Stimulated activated CD4-positive, alpha-beta T cell treated with anti-CD3 and anti-CD28 coated beads, Interleukin-2, amount 100 ng/mL, for 4 hours (primary cell): ENCODE measurements at places on chromosomes 5 and 9.

DNA sequence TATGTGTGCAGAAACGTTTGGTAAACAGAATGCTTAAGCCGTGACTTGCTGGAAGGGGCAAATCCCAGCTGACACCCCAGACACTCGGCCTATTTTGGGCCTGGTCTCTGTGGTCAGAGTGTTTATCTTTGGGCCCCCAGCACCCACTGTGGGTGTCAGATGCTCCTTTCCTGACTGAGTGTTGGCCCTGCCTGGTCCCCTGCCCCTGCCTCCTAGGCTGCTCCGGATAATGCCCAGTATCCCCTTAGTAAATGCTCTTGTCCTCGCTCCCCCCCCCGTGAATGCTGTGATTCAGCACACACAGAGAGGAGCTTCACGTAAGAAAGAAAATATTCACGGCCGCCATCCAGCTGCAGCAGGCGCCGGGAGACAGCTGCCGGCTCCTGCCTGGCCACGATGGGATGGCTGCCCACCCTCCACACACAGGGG, 11.3 kb upstream of the ANGPTL2 start:
- DNase-seq: no peak

GRCh38 chr9:133277467-133277866, 2.5 kb upstream of the ABO start:
- DNase-seq: no peak

DNA sequence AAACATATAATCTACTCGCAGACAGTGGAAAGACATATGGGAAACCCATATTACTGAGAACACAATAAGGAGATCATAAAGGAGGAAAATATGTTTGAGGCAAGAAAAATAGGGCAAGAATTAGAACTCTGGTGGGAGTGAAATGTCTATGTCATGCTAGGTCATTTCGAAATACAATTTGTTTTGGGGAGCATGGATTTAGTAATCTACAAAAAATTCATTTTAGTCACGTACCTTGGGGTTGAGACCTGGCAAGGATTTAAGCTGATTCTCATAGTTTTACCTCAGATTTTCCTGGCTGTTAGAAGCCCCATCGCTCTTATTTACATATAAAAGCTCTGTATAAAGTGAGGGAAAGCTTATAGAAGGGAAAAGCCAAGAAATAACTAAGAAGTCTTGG, 11.5 kb upstream of the CSNK1G3 start:
- no peak for DNase-seq

- DNase-seq: no peak
These were observed 7.2 kb upstream of the DNAJB5 start for GRCh38 chr9:34982361-34982760.

- DNase-seq: no peak
These were observed 1628.7 kb downstream of the MAT2B start for GRCh38 chr5:165134155-165134554.

- DNase-seq: no peak
These were observed 28.4 kb downstream of the RASEF start for GRCh38 chr9:83034587-83034986.

DNA sequence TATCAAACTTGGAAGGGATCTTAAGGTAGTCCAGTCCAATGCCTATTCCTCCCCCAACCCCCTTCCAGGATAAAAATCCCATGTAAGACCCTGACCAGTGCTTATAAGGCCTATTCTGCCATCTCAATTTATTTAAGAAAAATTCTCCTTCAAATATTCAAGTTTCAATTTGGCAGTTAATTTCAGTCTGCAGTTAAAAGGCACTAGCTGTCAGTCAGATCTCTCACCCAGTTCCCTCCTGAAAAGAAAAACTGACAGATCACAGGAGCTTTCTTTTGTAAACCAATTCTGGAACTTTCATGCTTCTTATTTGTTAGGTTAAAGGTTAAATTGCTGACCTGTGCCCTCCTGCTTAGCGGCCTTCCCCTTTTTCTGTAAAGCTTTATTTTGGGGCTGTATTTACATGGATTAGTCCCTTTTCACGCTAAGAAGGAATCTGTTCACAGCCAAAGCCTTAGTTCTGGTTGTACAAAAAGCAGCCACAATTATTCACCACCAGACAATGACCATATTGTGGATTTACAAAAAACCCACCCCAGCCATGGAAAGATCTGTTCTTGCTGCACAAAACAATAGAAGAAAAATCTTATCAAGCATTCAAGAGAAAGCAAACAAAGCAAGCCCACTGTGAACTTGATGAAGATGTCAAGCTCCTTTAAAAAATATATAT, 68.7 kb downstream of the DENND1A start:
- no peak for DNase-seq

- no peak for DNase-seq
These were observed 57.1 kb upstream of the PPP1R26 start for GRCh38 chr9:135422341-135422944.

GRCh38 chr9:137217276-137218211, 4.5 kb downstream of the RNF208 start:
- no peak for DNase-seq

DNA sequence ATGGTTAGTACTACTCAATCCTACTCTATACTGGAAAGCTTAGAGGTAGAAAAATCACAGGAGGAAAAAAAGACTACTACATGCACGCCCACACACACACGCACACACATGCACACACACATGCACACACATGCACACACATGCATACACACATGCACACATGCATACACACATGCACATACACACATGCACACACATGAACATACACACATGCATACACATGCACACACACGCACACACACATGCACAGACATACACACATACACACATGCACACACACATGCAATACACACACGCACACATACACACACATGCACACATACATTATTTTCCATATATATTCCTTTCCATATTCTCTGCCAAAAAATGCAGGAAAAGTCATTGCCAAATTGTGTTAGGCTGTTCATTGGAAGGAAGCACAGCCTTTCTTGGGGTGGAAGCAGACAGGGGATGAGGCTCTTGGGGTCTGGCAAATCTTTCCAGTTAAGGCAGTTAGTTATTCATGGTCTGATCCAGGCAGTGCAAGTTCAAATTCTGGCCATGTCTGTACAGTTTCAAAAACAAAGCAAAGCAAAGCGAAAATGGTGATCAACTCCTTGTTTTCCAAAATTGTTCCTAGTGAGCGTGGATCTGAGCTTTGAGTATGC, 187.9 kb upstream of the EGFLAM start:
- DNase-seq: no peak

DNA sequence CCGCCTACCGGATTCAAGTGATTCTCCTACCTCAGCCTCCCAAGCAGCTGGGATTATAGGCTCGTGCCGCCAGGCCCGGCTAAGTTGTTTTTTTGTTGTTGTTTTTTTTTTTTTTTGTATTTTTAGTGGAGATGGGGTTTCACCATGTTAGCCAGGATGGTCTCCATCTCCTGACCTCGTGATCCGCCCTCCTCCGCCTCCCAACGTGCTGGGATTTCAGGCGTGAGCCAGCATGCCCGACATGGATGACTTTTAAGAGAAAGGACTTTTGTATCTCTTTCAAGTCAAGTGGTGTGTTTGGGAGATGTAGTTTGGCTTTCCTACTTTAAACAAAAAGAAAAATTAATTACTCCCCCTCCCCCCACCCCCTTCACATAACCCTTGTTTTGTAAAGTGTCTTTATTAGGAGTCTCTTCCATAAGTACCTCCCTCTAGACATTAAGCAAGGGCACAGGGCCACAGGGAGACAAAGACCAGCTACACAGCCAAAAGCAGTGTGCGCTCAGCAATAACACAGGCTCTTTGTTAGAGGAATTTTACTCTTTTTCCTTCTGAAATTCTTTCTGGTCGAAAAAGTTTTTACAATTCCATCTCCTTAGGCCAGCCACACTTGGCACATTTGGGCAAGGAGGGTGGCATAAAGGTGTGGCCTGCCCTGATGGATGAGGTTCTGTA, 31.2 kb downstream of the JAKMIP2 start:
- no peak for DNase-seq

DNA sequence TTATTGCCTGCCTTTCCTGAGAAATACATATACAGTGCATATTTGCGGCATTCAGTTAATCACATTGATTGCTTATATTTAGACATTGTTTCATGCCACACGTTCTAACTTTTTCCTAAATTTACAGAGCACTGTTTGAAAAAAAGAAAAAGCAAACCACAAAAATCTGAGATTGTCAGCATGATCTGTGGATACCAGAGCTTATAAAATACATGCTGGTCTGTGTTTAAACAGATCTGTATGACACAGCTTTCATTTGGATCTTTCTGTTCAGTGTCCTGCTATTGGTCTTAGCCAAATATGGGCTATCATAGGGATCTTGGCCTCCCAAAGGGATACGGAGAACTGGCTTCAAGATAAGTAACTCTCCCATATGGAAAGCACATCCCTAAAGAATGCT, 20.2 kb downstream of the ALDH1A1 start:
- no peak for DNase-seq

- no peak for DNase-seq
These were observed 947 bp upstream of the MARCHF3 start for GRCh38 chr5:127031147-127031862.

DNA sequence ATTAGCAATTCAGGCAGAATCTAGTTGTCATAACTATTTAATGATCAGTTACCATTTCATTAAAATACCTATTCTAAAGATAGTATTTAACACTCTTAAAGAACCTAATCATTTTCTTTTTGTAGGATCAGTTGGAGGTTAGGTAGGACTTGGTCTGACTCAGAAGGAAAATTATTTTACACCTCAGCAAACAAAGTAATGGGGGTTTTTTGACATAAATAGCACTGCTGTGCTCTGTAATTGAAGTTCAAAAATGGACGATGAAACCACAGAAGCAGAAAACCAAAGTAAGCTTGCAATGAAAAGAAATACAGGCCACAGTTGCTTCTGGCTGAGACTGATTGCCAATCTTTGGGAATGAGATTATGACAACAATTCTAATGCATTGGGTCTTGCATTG, 187.0 kb upstream of the TRPM3 start:
- DNase-seq: no peak

DNA sequence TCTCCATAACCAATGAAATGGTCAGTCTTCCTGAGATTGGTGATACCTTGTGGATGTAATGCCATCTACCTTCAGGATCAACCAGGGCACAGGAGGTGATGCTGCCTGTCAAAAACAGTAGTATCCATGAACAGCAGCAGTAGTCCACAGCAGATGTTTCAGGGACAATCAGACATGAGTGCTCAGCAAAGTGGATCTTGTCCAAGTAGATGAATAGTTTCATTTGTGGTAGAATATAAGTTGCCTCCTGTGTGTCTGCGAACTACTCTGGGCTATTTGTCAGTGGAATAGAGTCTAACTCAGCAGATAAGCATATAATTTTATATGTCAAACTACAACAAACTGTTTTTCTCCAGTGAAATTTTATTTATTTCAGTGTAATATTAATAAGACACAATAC, 1860.1 kb upstream of the ACO1 start:
- no peak for DNase-seq

DNA sequence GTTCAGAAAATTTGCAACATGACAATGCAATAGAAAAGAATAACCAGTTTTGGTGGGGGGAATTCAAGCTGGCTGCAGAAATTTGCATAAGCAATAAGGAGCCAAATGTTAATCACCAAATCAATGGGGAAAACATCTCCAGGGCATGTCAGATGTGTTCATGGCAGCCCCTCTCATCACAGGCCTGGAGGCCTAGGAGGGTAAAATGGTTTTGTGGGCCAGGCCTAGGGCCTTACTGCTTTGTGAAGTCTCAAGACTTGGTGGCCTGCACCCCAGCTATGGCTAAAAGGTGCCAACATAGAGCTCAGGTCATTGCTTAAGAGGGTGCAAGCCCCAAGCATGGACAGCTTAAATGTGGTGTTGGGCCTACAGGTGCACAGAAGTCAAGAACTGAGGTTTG, 29.7 kb upstream of the SLC36A1 start:
- no peak for DNase-seq

DNA sequence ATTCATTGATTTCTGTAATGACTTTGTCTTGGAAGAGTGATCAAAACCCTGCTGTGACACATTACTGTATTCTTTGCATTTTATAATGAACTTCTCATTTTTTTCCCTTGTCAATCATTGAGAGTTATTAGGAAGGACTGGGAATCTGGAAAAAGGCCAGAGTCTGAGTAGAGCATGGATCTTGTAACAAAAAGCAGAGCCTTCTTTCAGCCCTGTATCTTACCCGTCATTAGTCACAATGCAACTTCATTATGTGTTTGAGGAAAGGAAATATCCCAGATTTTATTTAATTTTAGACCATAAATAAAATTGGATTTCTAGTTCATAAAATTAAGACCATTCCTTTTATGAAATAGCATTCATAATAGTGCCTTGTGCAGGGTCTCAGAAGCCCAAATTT, 131.4 kb downstream of the ARHGEF28 start:
- no peak for DNase-seq

DNA sequence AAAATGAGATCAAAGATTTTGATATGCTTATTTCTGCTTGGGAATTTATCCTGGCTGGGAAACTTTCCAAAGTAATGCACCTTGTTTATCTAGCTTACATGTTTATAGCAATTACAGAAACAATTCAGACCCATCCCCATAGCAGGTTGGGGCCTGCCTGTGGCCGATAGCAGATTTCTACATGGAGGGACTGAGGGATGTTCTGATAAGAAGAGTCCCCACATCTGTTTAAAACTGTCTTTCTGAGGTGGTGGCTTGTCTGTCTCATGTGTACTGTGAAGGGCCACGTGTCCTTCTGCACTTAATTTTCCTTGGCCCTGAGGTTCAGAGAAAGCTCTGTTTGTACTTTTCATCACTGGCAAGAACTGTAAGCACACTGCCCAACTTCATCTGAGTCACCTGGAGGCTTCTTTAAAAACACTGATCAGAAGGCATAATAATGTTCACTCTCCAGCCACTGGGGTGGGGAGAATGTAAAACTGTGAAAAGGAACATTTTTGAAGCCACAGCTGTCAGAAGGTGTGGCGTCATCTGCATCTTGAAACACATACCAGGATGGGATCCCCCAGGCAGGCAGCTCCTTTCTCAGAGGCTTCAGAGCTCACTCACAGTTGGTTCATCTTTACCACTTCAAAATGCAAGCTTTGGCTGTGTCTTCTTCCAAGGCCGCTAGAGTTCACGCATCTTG, 80.3 kb downstream of the MAP1B start:
- DNase-seq: no peak

DNA sequence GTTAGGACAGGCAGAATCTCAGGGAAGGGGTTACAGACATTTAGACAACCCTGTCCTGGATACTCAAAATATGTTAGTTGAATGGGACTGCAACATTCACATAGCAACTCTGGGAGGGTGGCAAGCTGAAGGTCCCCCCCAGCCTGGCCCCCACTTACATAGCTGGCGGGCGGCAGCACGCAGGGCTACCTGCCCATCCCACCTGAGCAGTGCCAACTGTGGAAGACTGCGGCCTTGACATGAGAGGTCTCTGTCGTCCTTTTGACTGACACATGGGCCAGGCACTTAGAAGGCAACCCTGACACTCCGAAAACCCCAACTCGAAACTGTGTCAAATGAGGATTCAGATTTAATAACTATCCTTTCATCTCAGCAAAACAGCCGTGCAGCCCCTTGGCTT, 16.5 kb downstream of the PAX5 start:
- no peak for DNase-seq
